ENCODE measurements at places on chromosomes 5 and 9.

- no peak for DNase-seq
Measured at GRCh38 chr9:110615498-110615897, 36.0 kb upstream of the SVEP1 start.

DNA sequence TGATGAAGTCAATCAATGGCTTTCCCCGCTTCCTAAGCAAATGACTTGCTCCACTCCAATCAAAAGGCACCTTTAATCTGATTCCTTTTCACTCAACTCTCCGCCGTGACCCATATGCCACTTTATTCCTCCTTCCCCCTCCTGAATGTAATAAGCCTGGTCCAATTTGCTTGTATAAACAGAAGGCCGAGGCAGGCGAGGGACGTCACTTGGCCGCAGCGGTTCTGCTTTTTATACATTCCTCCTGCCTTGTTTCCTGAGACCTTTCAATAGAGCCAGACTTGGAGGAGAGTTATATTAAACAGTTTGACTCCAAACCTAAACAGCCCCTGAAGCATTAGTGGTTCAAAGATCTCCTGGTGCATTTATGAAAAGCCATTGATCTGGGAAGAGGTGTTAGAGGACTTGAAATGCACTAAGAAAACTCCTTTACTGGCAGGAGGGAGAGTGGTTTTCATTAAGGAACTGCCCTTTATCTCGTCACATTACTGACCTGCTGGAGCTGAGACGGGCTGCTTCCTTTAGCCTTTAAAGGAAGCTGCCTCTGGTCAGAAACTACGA lies 273.4 kb downstream of the SLIT3 start:
- DNase-seq, result peak; percentile 89

- no peak for DNase-seq
Measured at GRCh38 chr5:167014401-167015056, 1276.9 kb upstream of the WWC1 start.

GRCh38 chr9:95678759-95679158 lies 162.0 kb upstream of the PTCH1 start:
- no peak for DNase-seq

DNA sequence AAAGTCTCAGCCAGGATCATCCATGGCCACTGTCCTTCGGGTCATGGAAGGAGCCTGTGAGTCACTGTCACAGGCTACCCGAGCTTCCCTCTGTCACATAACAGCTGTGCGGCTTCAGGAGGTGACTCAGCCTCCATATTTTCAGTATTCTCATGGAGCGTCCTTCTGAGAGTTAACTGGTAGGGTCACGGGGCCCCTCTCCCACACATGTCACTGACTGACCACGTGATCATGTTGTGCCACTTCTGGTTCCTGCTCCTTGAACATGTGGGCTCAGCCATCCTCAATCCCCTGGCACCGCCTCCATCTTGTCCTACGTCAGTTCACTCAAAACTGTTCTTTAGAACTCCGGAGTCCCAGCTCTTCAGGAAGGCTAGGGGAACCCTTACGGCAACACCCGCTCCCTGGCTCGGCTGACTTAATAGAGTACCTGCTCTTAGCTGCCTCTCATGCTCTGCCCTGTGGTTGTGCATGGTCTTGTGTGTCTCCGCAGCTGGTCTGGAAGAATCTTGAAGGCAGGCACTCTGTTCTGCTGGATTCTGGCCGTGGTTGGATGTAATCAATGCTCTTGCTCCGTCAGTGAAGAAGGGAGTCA lies 182.8 kb downstream of the ICE1 start:
- DNase-seq, result no peak

DNA sequence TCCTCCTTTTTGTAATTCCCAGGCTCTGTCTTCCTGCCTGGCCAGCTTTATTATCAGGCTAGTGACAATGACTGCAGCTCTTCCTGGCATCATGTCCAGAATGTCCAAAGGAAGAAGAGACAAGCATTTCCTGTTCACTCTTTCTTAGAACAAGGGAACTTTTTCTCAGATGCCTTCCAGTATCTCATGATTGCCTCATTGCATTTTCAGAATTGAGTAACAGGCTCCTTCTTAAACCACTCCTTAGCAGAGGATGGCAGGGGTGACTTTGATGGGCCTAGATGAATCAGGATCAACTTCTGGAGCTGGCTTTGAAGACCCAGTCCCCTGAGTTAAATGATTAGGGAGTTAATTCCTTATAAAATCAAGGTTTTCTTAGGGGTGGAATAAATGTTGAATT lies 92.9 kb upstream of the RASGRF2 start:
- no peak for DNase-seq

DNA sequence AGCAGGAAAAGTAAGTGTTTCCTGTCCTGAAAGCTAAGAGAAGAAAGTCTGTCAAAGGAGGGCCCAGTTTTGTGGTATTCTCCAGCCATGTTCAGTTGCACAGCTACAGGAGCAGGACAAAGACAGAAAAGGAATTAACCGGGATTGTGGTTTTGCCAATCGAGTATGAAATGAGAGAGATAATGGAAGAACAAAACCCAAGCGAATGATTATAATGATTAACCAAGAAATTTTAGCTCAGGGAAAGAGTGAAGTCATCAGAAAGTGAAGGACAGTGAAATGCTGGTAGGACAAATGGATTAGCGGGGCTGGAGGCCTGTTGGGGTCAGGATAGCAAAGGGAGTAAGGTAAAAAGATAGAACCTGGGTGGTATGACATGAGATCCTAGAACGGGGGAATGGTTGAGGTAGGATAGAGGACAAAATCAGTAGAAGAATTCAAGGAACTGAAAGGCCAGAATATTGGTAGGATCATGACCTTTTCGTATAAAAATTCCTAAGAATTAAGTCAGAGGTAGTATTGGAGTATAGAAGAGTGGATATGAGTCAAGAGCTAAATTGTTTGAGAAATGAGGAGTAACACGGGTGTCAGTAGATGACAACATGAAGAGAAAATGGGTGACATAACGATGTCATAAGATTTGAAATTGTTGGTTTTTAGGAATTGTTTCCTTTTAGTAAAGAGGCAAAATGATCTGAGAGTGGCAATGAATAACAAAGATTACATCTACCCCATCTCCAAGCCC lies 52.8 kb downstream of the DIAPH1 start:
- DNase-seq, result no peak

DNA sequence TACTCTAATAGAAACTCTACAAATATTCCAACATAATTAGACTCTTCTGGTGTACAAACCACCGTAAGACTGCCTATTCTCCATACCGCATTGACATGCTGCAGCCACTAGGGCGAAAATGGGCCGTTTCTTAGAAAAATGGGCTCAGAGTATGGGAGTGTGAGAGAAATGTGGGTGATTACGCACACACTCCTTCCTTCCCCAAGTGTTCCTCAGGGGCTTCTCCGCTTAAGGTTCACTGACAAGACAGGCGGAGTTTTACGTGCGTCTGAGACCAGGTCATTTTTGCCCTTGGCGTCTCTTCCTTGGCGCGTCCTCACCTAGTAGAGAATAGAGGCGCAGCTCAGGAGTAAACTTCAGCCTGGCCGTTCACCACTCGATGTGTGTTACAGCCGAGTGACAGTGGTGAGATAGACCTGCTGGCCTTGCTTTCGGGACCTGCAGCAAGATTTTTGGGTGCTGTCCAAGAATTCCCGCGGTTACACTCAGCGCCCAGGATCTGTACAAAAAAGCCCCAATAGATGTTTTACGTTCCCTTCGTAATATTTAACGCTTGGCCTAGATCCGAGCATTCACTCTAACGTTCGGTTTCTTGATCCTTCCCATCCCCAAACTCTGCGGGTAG lies 1.8 kb upstream of the NTRK2 start:
- no peak for DNase-seq

DNA sequence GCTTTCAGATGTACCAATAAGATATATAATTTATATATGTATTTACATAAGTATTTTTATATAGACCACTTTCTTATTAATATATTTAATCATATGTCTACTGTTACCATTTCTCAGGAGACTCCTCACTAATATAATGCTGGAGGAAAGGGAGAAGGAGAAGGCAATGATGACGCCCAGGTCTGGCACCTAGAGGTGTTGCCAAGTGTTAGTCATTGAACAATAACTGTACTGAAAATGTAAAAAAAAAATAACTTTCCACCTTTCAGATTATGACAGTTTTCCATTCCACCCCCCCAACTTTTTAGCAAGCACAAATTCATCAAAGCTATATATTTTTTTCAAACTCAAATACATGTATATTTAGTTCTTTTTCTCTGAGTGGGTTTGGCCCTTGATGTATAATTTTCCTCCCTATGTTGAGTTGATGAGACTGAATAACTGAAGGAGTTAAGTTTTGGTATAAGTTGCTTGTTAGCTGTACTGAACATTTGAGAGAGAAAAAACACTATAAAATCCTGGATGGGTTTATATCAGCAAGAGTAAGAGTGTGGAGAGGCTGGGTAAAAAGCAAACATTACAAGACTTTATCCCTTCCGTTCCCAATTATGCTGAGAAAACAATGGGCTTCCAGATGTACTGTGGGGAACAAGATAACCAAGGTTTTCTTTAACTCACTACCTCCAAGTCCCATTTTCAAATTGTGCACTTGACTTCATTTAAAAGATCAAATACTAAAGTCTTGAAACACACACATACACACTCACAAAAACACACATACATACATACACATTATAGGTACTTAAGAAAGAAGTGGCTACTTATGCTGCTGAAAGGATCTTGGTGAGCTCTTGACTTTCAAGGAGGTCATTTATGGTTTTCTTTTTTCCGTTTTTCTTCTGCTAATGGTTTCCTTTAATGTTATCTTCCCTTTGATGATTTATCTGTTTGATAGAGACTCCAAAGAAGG lies 142.8 kb upstream of the IFNE start:
- DNase-seq, result no peak

GRCh38 chr9:34987160-34987901 lies 2.2 kb upstream of the DNAJB5 start:
- no peak for DNase-seq

DNA sequence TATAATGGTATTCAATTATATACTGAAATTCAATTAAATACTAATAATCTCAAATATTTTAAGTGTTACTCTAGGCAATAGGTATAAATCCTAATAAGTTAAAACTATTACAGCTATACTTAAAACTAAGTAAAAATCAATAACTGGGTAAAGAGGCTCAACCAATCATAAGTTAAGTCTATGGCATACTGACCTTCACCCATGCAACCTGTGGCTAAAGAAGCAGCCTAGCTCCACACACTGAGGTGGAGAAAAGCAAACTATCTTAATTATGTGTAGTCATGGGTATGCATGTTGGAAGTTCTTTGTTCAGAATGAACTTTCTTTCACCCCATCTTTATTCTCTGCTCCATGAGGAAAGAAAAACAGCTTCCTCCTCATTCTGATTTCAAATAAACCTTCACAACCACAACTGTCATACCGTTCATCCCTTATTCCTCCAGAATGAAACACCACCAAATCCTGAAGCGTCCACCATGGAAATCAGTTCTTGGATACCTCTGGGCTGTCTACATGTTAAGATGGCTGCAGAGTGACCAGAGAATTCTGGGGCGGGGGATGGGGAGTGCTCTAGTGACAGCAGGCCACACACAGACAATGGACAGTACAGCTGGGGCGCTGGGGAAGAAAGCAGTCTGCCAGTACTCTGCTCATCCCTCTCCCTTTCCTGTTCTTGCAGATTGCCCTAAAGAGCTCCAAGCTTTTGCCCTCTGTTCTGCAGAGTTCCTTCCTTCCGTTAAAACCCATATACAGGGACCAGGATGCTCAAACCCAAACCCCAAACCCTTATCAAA lies 62.3 kb downstream of the RIGI start:
- no peak for DNase-seq

DNA sequence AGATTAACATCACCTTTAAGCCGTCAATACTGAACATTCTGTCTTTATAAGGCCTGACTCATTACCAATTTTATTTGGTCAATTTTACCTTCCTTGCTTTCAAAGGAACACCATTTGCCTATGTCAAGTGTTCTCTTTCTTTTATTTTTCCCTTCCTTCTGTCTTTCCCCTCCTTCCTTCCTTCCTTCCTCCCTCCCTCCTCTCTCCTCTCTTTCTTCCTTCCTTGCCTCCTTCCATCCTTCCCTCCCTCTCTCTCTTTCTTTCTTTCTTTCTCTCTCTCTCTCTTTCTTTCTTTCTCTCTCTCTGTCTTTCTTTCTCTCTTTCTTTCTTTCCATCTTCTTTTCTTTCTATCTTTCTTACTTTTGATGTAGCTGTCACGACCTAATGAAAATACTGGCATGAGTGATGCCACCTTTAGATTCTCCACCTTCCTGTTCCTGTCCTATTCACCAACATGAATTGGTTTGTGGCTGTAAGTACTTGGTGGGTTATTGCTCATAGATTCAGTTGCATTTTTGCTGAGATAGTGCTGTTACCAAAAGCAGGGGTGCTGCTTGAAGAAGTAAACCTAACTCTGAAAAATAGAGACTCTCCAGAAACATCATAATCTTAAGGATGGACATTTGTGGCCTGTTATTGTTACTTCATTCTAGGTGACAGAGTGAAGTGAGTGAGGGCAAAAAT lies 33.8 kb downstream of the DOCK8 start:
- DNase-seq, result no peak

GRCh38 chr5:31357038-31357437 lies 163.6 kb downstream of the CDH6 start:
- DNase-seq, result no peak

- DNase-seq, result no peak
Measured at GRCh38 chr9:130857864-130858738, 23.0 kb downstream of the ABL1 start.

DNA sequence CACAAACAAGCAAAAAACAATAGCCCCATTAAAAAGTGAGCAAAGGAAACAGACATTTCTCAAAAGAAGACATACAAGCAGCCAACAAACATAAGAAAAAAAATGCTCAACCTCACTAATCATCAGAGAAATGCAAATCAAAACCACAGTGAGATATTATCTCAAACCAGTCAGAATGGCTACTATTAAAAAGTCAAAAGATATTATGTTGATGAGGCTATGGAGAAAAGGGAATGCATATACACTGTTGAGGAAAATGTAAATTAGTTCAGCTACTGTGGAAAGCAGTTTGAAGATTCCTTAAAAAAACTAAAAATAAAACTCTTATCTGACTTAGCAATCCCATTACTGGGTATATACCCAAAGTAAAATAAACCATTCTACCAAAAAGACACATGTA lies 28.7 kb upstream of the BARX1 start:
- peak; percentile 72 for DNase-seq

DNA sequence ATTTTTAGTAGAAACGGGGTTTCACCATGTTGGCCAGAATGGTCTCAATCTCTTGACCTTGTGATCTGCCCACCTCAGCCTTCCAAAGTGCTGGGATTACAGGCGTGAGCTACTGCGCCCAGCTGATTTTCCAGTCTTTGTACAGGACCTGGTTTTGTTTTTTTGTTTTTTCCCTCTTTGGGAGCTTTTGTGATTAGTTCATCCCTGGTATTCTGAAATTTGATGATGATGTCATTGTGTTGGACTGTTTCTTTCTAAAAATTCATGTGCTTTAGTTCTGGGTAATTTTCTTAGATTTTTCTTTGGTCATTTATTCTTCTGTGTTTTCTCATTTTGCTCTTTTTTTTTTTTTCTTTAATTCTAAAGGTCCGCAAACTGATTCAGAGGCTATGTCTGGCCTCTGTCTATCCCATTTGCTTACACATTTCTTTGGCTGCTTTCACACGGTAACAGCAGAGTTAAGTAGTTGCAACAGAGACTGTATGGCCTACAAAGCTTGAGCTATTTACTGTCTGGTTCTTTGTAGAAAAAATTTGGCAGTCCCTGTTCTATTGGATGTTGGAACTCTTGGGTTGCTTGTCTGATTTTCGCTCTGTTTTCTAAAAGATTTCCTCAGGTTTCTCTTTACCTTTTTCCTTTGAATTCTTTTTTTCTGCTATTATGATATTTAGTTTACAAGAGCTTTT lies 24.8 kb downstream of the STX17 start:
- DNase-seq, result no peak

Data from NCI-H526 treated with DMSO at 0.1 percent for 48 hours (cell line).